Lung (tissue), 17 donors: ENCODE measurements at places on chromosomes 1 and 21. TPM values are rescaled to one million over a fixed set of nuclear protein-coding genes. Genes with fewer than 3 reads are reported as not detected.
A peak's percentile ranks its signal among the peaks of the same experiment; 100 is the strongest.

Gene SEMA4A
- 54.9 TPM for polyA plus RNA-seq

DNA sequence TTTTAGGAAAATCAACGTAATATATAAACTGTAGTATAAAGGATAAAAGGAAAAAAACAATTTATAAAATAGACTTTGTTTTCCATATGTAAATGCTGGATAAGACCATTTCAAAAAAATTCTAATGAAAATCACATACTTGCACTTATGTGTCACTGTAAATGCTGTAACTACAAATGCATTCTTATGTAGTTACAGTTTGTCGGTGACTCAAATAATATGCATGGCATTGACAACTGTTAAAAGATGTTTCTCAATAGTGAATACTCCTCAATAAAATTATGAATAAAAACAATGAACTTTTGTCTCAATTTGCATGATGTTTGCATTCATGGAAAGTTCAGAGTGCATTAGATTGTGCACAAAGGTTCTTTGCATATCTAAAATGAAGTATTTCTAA lies 614.0 kb upstream of the CHRM3 start:
- no peak for DNase-seq

- DNase-seq: no peak
Observed at GRCh38 chr1:215269955-215270354, 187.4 kb downstream of the KCNK2 start.

DNA sequence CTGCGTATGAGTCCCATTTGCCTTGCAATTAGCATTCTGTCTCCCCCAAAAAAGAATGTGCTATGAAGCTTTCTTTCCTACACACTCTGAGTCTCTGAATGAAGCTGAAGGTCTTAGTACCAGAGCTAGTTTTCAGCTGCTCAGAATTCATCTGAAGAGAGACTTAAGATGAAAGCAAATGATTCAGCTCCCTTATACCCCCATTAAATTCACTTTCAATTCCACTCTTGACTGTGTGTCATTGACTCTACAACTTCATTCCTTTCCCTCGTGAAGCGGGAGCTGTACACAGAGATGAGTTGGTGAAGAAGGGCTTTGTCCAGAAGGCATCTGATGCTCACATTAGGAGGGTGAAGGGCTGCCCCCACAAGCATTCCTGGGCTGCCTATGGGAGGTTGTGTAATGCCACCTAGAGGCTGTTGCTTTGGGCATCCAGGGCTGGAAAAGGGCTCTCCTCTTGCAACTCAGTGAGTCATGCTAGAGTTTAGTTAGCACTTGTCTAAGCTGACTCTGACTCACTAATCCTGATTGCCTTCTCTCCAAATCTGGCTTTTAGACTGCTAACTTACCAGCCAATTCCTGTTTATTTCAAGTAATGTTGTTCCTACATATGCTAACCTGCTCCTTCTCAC lies 1.8 kb downstream of the SPRR1B start:
- peak; percentile 0 for DNase-seq

- no peak for DNase-seq
Observed at GRCh38 chr1:55947446-55947845, 631.9 kb downstream of the PLPP3 start.

GRCh38 chr1:83626603-83627002 lies 372.3 kb downstream of the TTLL7 start:
- no peak for DNase-seq
